ENCODE measurements at places on chromosomes 7 and 10. TPM values are rescaled to one million over a fixed set of nuclear protein-coding genes. Genes with fewer than 3 reads are reported as not detected.

DNA sequence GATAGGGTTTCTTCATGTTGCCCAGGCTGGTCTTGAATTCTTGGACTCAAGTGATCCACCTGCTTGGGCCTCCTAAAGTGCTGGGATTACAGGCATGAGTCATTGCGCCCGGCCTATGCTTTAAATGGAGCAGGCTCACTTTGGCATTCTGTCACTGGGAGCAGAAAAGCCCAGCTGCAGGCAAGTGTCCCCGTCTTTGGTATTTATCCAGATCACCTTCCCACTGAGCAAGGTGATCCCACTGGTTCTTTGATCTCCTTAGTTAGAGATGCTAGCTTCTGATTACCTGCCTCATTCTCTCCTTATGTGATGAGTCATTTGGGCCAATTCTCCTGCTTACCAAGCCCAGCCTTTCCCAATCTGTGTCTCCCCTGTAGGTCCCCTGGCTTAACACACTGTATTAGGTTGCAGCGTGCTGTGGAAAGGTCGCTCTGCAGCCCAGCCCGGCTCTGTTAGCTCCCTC lies 39.3 kb downstream of the SPDYE5 start:
- DNase-seq, result no peak

STEAP1B gene
- 5.1 TPM for total RNA-seq

- no peak for DNase-seq
Measured at GRCh38 chr7:143493751-143494150, 16.1 kb downstream of the TAS2R41 start.

FXYD4 gene
- total RNA-seq, result not detected

- no peak for DNase-seq
Measured at GRCh38 chr10:36559412-36560400, 565.7 kb upstream of the ANKRD30A start.

- no peak for DNase-seq
Measured at GRCh38 chr7:91320366-91321078, 56.3 kb downstream of the FZD1 start.

GRCh38 chr7:38756521-38756920 lies 125.3 kb upstream of the AMPH start:
- DNase-seq, result no peak

DNA sequence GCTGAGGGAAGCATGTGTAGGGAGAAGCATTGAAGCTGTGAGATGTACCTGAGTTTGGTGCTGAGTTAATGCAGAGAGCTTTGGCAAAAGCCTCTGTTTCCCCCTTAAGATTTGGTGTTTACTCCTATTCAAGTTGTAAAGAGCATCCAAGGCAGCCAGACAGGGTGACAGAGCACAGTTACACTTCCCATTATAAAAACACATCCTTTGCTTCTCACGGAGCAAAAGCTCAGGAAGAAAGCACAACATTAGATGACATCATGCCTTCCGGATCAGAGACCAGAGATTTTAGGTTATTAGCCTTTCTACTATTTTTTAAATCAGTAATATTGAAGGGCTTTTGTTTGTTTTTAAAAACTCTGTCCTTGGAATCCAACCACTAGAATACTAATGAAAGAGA lies 182.9 kb downstream of the DOCK4 start:
- DNase-seq, result no peak

NPS gene
- not detected for total RNA-seq

DNA sequence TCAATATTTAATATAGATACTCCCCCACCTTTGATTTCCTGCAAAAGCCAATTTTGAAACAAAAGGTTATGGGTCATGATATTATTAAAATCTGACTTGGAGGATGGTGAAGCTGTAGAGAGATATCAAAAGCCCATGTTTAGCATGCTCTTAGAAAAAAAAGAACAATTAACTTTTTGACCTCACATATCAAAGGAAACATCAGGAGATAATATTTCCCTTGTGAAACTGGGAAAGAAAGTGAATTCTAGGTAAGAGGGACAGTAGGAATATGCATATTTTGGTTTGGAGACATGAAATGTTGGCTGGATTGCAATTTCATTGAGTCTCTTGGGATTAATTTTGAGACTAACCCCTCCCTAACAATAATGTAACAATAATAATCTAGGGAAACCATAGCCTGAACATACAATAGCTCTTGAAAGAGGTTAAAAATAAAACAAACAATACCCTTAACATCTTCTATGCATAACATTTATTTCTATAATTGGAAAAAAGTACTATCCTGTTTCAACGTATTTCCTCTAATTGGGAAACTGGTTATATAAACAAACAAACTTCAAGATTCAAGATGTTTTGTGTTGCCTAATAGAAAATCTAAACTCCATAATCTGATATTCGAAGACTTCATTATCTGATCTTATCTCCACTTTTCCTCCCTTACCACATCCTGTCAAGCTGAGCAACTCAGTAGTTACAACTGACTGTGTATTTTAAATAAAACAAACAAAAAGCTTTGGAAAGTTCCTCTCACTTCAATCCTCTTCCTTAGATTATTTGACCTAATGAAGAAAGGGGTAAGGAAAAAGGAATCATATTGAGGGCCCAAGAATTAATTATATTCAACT lies 14.8 kb downstream of the TMEM26 start:
- DNase-seq, result no peak

- DNase-seq, result no peak
Measured at GRCh38 chr7:131026297-131027000, 292.4 kb upstream of the KLF14 start.

DNA sequence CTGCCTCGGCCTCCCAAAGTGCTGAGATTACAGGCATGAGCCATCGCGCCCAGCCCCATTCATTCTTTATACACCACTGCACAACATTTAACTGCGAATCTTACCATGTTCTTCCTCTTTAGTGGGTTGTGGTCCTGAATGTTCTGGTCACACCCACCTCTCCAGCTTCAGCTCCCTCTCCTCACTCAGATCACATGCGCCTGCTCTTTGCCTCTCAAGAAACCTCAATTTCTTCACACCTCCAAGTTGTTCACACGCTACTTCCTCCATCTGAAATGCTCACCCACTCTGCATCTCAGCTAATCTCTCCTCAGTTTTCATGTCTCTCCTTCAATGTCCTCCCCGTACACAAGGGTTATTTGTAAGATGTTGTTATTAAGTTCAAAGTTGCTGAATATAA lies 2.4 kb upstream of the PRR15 start:
- no peak for DNase-seq

- peak; percentile 76 for DNase-seq
Measured at GRCh38 chr10:6211671-6212635, 9.2 kb downstream of the PFKFB3 start.

CNNM1 gene
- total RNA-seq, result 0.30 TPM

DNA sequence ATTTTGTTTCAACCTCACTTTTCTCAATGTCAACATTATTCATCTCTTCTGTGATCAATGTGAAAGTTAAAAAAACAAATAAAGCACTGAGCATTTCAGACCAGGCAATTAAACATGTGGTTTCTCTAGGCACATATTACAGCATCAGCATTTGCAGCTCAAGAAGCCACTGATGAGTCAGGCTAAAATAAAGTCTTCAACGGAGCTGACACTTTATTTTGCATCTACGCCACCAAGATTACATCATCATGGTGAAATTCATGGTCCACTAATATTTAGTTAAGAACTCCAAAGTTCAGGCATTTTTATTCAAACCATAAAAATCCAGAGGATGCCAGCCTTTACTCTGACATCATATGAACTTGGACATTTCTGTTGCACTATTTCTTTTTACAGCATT lies 33.0 kb downstream of the MAGI2 start:
- DNase-seq, result no peak

DNA sequence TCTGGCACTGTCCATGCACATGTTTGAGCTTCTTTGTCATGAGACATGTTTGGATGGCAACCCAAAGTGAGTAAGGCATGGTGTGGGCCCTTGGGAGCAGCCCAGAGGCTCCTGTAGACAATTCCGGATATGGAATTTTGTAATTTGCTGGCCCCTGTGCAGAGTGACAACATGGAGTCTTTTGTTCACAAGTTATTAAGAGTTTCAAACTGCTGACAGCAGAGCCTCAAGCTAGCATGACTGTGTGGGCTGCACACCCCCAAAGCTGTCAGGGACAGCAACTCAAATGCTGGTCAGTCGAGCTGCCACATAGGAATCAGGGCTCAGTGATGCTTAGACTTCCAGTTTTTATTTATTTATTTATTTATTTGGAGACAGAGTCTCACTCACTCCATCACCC lies 7.0 kb upstream of the MYL7 start:
- DNase-seq, result peak; percentile 27

STEAP4 gene
- total RNA-seq, result 125 TPM

DNA sequence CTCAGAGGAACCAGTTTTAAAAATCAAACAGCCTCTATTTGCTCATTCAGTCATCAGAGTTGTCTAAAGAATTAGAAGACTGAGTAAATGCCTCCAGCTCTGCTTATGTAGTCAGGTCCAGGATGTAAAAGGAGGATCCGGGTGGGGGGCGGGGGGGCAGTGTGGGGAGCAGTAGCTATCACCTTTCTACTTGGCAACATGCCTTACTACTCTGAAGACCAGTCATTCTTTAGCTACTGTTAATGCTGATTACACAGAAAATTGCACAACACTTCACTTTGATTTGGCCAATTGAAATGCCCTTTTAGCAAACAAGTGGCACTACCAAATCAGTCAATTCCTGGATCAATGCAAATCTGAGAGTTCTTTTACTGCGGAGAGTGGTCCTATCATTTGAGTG lies 164.2 kb downstream of the NXPH1 start:
- DNase-seq, result no peak

DNA sequence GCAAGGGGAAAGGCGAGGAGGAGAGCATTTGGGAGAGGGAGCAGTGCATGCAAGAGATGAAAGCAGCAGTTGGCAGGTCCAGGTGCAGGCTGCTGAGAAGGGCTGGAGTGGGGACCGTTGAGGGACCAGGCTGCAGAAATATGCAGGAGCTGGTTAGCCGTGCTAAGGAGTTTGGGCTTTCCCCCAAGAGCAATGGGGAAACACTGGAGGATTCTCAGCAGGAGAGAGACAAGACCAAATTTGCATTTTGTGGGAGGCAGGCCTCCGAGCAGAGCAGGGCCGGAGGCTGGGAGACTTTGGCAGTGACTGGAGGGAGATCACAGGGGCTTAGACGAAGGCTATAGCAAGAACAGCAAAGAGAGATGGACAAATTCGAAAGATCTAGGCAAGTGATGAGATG lies 11.8 kb downstream of the BTBD16 start:
- no peak for DNase-seq

GRCh38 chr10:110113670-110114337 lies 93.6 kb upstream of the MXI1 start:
- DNase-seq, result no peak

- DNase-seq, result no peak
Measured at GRCh38 chr7:67738958-67739357, 742.3 kb downstream of the TYW1 start.

SPDYE11 gene
- total RNA-seq, result not detected

- no peak for DNase-seq
Measured at GRCh38 chr10:75771606-75772005, 340.2 kb downstream of the LRMDA start.

GNAT3 gene
- total RNA-seq, result not detected

SFTPA1 gene
- total RNA-seq, result not detected

- peak; percentile 86 for DNase-seq
Measured at GRCh38 chr10:79446758-79447084, 1.3 kb upstream of the ZCCHC24 start.

HOXA3 gene
- 9.6 TPM for total RNA-seq

- DNase-seq, result peak; percentile 20
Measured at GRCh38 chr7:45036317-45036716, 36.3 kb downstream of the CCM2 start.

DNA sequence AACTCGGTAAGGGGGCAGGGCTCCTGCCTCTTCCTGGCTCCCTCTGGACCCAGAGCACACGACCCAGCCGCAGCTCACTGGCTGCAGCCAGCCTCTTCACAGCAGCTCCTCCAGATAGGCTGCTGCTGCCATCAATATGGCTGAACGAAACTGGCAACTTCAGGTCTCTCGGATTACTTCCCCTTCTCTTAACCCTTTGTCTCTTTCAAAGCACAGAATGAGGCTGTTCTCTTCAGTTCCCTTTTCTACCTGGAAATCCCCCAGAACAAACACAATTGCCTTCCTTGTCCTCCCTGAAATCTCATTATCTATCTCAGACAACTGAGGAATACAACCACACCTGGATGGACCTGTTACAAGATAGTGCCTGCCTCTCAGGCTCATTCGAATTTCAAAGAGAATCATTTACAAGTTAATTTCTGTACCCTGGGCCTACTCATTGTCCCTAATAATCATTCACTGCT lies 193.4 kb upstream of the MBL2 start:
- DNase-seq, result no peak

DNA sequence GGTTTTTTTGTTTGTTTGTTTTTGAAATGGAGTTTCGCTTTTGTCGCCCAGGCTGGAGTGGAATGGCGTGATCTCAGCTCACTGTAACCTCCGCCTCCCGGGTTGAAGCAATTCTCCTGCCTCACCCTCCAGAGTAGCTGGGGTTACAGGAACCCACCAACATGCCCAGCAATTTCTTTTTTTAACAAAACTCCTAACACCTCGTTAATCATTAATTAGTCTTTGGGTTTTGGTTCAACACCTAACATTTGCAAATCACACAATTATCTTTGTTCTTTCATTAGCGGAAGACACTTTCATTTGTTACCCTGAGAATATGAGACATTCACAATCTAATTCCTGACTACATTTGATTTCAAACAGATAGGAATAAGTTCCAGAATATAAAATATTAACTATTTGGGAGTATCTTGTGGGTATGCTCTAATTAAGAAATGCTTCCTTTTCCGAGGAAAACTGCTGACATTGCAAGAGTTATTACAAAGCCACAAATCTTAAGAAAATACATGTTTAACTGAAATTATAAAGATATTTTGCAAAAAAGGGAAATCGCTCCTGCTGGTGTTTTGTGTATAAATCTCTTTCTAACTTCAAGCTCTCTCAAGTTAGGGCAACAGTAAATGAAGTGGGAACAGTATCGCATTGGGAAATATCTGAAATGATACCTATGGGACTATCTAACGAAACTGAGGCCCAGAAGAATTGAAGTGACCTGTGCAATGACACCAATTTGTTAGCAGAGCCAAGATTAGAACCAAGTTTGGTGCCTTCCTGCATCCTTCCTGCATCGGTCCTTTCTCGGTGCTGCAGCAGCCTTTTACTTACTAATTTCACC lies 1.2 kb upstream of the LSM8 start:
- no peak for DNase-seq
